ENCODE measurements at places on chromosomes 7 and 10.

- peak; percentile 43 for DNase-seq
Observed at GRCh38 chr10:103916876-103917275, 1.1 kb downstream of the STN1 start.

DNA sequence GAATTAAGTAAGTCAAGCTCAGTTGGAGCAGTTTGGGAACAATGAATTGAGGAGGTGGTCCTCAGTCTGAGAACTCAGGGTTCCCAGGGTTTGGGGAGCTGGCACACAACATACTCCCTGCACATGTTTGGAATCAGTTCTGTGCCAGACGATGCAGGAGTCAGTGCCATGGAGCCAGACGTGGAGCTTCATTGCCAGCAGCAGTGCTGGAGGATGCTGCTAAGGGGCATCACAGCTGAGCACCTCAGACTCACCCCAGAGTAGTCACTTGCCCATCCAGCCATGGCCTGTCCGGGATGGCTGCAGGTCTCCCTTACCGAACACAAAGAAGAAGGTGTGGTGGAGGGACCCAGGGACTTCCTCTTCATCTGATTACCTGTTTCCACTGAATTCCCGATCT is 7.9 kb downstream of the GIMAP5 start:
- no peak for DNase-seq

GRCh38 chr7:55569269-55569663 is 3.0 kb downstream of the VOPP1 start:
- no peak for DNase-seq

GRCh38 chr10:28171468-28172222 is 131.2 kb downstream of the MPP7 start:
- no peak for DNase-seq

DNA sequence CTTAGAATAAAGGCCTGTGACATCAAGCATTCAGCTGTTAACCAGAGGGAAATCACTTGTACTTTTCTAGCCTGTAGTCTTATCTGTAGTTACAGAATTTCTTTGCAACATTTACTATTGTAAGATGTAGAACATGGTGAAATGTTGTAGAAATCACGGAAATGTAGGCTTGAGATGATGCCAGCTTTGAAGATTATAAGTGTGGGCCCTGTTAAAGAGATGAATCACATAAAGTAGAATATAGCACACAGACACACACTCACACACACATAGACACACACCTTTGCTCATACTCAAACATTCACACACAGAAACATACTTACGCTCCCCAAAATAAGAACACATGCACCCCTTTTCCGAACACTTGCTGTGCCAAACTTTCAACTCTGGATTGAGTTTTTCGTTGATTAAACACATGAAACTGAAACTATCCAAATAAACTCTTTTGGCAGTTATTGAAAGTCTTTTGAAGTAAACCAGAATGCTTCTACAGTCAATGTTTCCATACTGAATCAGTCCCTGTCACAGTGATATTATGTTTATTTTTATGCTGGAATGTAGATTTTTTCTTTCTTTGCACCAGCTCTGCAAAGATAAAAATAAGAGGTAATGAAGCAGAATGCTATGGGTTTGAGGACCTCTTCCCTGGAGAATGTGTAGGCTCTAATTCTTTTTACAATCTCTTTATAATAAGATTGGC is 230.3 kb upstream of the MEOX2 start:
- DNase-seq, result no peak

All from trophoblast cell (in vitro differentiated cells and primary cell).